ENCODE measurements at places on chromosomes 11 and 22. TPM values are rescaled to one million over a fixed set of nuclear protein-coding genes. Genes with fewer than 3 reads are reported as not detected.

Gene SERPIND1
- total RNA-seq = not detected

Gene LRRC4C
- total RNA-seq = not detected

Gene TAGLN
- total RNA-seq = 4.6 TPM

DNA sequence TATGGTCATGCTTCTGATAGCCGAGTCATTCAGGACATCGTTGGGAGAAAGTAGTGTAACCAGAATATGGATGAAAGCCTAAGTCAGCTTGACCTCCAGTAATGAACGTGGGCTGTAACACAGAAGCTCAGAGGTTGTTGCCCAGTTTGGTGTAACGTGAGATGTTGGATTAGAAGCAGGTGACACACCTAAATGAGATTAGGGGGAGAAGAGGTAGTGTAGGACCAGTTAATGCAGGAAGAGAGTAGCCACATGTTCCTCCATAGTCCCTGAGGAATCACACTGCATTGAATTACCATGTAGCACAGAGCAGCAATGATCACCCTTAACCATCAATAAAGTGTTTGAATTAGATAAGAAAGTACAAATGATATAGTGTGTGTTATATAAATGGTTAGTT, 20.4 kb downstream of the FBXO7 start:
- DNase-seq = no peak

GRCh38 chr11:59857439-59858434, 8.6 kb downstream of the TCN1 start:
- DNase-seq = no peak

Data from Calu3 (cell line).